Forelimb muscle (tissue), 1 donor: ENCODE measurements at places on chromosomes 1 and 21. TPM values are rescaled to one million over a fixed set of nuclear protein-coding genes. Genes with fewer than 3 reads are reported as not detected.

DNA sequence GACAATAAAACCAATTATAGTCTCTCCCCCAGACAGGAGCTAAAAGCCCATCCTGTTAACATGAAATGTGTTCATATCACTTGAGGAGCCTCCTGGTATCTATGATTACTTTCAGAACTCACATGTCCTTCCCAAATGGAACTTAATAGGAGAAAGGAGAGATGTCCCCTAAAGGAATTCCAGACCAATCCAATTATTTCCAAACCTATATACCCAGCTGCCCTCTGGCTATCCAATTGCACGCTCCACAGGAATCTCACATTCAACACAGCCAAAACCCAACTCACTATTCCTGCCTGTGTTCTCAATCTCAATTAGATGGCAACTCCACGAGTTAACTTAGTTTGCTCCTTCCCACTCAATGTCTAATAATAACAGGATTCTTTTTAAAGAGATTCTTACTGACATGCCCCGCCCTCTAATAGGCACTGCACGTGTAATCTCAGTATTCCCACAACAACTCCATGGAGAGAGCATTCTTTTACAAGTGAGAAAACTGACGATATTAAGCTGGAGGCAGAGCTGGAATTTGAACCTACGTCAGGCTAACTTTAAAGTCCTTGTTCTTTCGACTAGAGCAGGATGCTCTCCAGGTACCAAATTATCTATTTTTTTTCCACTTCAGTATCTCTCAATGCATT is 59.1 kb upstream of the SEC16B start:
- DNase-seq: no peak

DNA sequence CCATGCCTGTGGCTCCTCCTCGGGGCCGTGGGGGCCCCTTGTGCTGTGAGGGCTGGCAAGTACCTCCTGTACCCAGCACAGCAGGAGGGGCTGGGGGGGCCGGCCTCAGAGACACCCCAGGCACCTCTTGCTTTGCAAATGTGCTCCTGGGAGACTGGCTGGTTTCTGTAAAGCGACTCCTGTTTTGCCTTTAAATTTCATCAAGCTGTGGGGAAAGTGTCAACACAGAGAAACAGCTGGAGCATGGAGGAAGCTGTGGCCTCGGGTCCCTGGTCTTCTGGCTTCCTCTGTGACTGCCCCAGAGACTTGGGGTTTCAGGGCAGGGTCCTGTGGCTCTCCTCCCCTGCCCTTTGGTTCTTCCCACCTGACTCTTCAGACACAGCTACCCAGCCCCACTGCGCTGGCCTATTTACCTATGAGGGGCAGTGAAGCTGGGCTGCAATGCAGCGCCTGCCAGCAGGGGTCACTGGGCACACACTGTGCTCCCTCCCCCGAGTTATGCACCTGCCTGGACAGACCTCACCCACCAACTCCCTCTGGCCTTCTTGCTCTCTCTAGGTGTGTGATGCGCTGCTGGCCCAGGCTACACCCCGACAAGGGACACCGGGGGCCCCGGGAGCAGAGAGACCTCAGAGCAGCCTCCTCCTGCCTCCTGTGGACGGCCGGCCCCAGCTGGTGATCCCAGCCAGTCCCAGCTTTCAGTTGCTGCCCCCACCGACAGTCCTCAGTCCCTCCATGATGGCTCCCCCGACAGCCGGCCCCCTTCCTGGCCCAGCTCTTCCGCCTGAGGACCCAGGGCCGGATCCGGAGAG is 17.6 kb upstream of the PEX10 start:
- no peak for DNase-seq

- peak; percentile 85 for DNase-seq
Measured at GRCh38 chr21:38925923-38926322, 120.2 kb downstream of the ETS2 start.

DNA sequence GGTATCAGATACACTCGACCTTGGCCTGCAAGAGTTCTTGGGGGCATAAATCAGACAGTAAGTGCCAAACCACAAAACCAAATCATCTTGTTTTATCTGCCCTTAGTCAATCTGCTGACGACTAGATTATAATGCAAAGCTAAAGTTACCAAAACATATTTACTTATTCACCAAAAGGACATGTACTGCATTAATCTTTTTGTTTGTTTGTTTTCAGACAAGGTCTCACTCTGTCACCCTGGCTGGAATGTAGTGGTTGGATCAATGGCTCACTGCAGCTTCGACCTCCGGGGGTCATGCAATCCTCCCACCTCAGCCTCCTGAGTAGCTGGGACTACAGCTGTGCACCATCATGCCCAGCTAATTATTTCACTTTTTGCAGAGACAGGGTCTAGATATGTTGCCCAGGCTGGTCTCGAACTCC is 114.7 kb downstream of the APP start:
- no peak for DNase-seq

DNA sequence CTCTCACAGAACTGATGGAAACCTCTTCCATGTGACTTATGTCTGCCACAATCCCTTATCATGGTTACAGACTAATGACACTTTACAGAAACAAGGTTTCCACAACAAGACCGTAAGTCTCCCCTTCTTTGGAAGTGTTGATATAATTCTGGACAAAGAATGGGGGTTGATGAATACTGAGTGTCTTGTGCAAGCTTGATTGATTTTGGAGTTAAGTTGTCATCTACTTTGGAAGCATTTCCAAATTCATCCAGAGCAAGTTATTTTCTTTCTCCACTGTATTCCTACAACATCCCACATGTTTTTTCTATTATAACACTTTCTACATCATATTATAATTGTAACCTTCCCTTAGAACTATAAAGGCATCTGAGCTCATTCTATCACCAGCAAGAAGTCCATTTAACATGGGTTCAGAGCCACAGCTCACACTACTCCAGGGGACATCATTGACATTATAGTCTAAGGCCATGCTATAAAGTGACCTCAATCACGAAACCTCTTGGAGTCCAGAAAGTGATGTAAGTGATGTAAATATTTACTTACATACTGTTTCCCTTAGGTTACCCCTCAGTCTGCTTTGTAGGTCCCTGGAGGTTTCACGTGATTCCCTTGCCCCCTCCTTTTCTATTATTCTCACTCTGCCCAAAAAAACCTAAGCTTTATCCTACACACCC is 125.7 kb upstream of the PBX1 start:
- DNase-seq: no peak

DNA sequence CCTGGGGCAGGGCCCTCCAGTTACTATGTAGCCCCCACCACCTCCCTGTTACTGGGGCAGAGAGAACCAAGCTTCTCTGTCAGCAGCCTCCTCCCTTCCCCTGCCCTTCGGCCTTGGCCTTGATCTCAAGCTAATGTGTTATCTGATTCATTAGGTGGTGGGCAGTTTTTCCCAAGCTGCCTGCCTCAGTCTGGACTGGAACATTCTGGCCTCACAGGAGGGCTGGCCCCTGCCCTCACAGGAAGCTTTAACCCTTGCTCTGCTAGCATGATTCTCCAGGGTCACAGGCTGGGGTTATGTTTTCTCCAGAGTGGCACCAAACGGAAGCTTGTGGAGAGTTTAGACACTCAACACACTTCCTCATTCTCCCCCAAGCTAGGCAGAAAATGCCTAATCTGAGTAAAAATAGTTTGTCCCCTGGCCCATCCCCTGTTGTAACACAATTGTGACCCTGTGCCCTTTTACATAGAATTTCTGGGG is 37.2 kb upstream of the SLC6A9 start:
- DNase-seq: no peak

GRCh38 chr1:15684042-15684461 is at the start of gene PLEKHM2:
PLEKHM2 (plus strand) TSS chr1:15684320; CDS start chr1:15684559, 239 bp downstream.
- DNase-seq: no peak

DNA sequence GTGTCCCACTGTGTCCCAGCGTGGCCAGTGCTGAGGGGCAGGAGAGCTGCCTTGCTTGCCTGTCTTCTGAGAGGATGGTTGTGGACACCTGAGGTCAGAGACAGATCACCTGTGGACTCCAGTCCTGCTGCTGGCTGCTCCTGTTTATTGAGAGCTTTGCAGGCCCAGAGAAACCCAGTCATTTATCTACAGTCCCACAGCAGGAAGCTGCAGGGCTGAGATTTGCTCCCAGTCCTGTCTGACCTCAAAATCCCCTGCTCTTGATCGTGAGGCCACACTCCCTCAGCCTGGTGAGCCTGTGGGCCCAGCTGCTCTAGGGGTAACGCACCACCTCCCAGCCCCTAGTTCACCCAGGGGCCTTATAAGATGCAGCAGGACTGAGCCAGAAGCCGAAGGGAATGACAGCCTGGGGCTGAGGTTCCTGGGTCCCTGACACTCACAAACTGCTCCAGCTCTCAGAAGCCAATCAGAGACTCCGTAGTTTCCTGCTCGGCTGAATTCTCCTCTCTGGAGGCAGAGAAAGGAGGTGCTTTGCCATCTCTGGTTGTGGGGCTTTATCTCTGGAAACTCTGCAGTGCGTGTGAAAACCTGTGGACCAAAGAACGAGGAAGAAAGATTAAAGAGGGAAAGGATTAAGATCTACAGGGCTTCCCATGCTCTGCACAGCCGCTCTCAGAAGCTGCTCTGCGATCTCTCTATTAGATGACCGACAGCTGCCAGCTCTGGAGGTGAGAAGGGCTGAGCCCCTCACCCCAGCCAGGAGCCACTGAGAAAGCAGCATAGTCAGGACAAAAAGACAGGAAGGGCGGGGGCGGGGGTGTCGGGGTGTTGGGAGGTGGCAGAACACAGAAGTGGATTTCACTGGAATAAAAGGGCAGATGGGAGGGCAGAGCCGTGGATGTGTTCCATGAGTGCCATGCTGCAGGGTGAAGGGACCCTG is 39.1 kb downstream of the UBIAD1 start:
- no peak for DNase-seq

PDZK1 gene
- 0.87 TPM for polyA plus RNA-seq

DNA sequence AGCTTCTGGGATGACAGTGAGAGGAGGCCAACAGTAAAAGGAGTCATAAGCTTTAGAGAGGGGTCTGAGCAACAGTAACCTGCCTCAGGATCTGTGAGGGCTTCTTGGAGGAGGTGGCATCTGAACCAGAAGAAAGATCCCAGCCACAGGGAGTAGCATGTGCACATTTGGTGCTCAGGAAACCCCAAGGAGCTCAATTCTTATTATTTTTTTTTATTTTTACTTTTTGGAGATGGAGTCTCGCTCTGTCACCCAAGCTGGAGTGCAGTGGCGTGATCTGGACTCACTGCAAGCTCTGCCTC is 4.7 kb downstream of the THEMIS2 start:
- DNase-seq: no peak

GRCh38 chr1:231026576-231026975 is 13.5 kb downstream of the FAM89A start:
- no peak for DNase-seq

- no peak for DNase-seq
Measured at GRCh38 chr1:183180634-183181056, 5.4 kb upstream of the LAMC2 start.

GRCh38 chr1:179104611-179105250 is 22.9 kb downstream of the TOR3A start:
- DNase-seq: no peak

DNA sequence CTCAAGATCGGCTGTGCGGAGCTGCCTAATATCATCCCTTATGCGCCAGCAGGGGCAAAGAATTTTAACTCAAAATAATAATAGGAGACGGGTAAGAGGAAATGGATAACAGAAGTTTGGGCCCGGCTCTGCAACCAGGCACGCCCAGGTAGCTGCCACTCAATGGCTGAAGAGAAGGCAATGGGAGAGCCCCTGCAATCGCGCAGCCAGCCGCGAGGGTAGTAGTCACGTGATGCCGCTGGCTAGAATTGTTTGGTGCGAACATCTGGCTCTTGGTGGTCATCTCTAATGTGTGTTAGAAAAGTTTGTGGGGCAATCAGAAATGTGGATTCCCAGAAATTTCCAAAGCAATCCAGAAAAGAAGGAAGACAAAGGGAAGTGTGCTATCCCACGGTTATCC is 12.3 kb downstream of the BARHL2 start:
- no peak for DNase-seq

GRCh38 chr1:233505130-233505529 is 108.8 kb upstream of the KCNK1 start:
- DNase-seq: no peak

- DNase-seq: no peak
Measured at GRCh38 chr1:30649321-30649991, 73.9 kb downstream of the MATN1 start.

PLD5 gene
- 1.2 TPM for polyA plus RNA-seq

DNA sequence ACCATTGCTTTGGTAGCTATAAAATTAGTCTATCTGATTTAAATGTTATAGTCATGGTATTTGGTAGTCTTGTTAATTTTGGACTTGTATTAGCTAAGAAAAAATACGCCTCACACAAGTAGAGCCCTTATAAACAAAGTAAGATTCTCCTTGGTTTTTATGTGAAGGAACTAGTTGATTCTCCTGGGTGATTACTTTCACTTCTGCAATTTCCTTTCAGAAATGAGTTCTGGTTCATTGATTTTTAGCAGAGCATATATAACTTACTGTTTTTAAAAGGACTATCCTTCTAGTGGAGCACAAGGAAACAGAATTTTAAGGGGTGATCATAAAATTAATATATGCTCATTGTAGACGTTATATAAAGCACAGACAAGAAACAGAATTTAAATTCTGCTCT is 120.1 kb downstream of the BACH1 start:
- DNase-seq: no peak

- no peak for DNase-seq
Measured at GRCh38 chr1:166978821-166979220, 3.5 kb upstream of the ILDR2 start.

- no peak for DNase-seq
Measured at GRCh38 chr1:151516031-151516511, 4.9 kb downstream of the CGN start.

GRCh38 chr1:201436393-201436792 is 14.9 kb upstream of the TNNI1 start:
- no peak for DNase-seq

DNA sequence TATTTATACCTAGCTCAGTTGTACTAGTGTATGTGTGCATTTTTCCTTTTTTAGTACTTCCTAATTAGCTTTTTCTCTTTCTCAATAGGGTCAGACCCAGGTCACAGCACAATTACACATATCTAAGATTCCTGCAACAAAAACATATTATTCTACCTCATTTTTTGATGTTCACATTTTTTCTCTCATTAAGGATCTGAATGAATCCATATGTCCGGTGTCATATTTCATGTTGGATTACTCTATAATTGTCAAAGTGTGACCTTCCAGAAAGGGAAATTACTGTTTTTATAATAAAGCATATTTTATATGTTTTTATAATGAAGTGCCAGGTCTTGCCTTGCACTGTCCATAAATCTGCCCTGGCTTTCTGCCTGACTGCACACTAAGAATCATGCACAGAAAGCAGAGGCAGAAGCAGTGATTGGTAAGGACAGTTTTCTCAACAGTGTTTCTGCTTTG is 143.7 kb downstream of the KCNT2 start:
- no peak for DNase-seq

DNA sequence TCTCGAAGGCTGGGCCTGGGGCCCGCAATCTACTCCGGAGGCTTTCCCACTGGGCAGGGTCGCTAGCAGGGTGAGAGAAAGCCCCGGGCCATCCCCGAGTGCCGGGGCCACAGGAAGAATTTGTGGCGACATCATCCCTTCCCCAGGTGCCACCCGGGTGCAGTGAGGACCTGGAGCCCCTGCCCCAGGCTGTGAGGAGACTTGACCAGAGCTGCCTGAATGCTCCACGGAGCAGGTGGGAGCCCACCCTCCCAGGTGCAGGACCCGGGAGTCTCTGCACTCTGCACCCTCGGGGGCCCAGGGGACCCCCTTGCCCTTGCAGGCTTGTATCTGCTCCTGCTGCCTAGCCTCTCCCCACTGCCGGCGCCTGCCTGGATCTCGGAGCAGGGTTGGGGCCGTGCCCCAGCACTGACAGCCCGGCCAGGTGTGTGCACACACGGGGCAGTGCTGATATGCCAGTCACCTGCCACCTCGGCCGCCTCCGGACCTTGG is 67.5 kb upstream of the RGS7 start:
- DNase-seq: no peak

GREM2 gene
- 4.3 TPM for polyA plus RNA-seq

PLA2G2D gene
- polyA plus RNA-seq: 0.05 TPM

HEYL gene
- polyA plus RNA-seq: 50.6 TPM

SIKE1 gene
- 28.2 TPM for polyA plus RNA-seq

LENEP gene
- not detected for polyA plus RNA-seq

LY9 gene
- polyA plus RNA-seq: 0.34 TPM
